Activated gamma-delta T cell treated with Interleukin-2 at 50 U/mL for 16 hours (primary cell): ENCODE measurements at places on chromosomes 6 and 20.

GRCh38 chr6:68633972-68634725 is 933 bp upstream of the ADGRB3 start:
- DNase-seq = no peak

DNA sequence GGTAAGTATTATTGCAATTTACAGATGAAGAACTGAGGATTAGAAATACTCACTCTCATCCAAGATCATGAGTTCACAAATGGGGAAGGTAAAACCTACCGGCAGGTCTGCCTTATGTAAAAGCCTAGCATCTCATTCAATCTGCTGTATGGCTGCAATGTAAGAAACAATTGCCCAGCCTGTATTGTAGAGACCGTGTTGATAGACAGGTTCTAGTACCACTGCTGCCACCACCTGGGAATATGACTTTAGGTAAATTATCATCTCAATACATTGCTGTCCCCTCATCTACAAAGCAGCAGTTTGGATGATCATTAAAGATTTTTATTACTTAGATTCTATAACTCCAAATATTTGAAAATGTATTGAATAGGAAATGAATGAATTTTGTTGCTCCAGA is 23.3 kb upstream of the ARHGAP18 start:
- DNase-seq = no peak

- no peak for DNase-seq
Measured at GRCh38 chr20:44714701-44715498, at the start of gene CCN5. CCN5 (plus strand) TSS chr20:44715369; CDS start chr20:44715391, 22 bp downstream.

GRCh38 chr6:14275493-14275851 is 157.9 kb downstream of the CD83 start:
- DNase-seq = no peak

- no peak for DNase-seq
Measured at GRCh38 chr20:61303675-61304074, 51.6 kb downstream of the CDH4 start.

DNA sequence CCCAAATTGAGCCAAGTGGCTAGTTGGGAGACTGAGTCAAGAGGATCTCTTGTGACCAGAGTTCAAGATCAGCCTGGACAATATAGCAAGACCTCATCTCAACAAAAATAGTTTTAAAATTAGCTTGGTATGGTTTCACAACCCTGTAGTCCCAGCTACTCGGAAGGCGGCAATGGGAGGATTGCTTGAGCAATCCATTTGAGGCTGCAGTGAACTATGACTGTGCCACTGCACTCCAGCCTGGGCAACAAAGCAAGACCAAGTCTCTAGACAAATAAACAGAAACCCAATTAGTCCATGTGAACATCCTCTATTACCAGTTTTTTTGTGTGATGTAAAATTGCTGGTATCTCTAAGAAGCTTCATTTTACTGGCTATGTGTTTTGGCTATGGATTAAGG is 106.2 kb downstream of the TULP4 start:
- DNase-seq = no peak

DNA sequence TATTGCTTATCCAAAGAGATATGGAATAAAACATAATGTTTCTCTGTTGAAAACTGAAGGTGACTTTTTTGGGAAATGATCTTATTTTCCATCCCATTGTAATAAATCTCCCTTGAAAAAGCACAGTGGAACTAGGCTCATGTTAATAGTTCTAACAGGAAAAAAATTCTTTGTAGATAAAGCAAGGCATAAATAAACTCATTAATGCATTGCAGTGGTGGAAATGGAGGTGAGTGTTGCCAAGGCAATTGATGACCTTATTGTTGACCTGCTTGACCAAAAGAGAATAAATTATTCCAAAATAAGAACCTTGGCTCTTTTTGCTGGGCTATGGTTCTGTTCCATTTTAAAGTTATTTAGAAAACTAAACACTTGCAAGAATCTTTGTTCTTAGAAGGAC is 55.2 kb downstream of the TRMT11 start:
- no peak for DNase-seq

- no peak for DNase-seq
Measured at GRCh38 chr6:13586603-13587542, 12.5 kb downstream of the SIRT5 start.

DNA sequence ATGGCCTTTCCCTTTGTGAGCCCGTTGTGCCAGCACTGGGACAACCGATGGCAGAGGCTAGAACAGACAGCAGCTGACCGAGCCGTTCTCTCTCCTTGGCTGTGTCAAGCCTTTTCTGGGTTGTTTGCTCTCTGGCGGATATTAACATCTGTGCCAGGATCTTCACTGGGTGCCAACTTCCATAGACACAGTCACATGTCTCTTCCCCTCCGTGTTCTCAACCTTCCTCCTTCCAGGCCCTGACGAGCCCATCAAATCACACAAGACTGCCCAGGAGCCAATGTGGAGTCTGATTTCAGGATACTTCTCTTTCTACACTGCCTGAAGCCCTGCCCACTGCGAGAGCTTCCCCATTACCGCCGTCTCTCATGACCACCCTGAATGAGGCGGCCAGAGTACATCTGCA is 111.0 kb upstream of the RALGAPA2 start:
- no peak for DNase-seq

DNA sequence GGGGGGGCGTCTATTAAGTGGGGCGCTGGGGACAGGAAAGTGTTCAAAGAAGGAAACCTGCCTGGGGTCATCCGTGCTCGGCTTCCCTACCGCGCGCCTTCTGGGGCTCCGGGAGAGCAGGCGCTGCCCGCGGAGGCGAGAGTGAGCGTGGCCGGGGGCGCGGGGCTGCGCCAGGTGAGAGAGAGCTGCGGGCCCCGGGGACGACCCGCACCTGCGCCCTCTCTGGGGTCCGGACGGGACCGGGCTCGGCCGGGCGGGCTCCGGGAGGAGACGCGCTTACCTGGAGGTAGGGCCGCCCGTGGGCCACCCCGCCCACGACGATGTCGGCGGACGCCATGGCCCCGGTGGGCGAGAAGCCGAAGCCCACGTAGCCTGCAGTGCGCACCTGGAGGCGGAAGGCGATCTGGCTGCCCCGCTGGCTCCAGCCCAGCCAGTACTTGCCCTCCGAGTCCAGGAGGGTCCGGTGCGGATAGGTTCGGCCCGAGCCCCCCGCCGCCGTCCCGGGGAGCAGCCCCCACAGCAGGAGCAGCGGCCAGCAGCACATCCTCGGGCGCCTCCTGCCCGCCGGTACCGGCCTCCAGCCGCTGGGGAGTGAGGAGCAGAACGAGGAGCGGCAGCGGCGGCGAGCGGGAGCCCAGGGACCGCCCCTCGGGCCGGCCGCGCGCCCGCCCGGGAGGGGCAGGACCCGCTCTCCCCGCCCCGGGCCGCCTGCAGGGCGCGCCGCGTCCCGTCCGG is at the start of gene MOXD1:
Gene MOXD1 (minus strand): TSS at position 593 of the 735 bp plus-strand sequence. CDS start 49 bp downstream, at position 544.
- peak; percentile 5 for DNase-seq

GRCh38 chr20:62267543-62267942 is 29.2 kb downstream of the OSBPL2 start:
- no peak for DNase-seq

GRCh38 chr20:22795871-22796270 is 211.5 kb upstream of the FOXA2 start:
- DNase-seq = no peak

- DNase-seq = no peak
Measured at GRCh38 chr20:50398821-50399554, 111.2 kb upstream of the PTPN1 start.

GRCh38 chr6:35453236-35453635 is 1.1 kb downstream of the FANCE start:
- no peak for DNase-seq

- DNase-seq = peak; percentile 56
Measured at GRCh38 chr20:34708621-34709043, 4.5 kb downstream of the TP53INP2 start.

GRCh38 chr20:50303573-50304500 is 113.2 kb downstream of the CEBPB start:
- DNase-seq = no peak

DNA sequence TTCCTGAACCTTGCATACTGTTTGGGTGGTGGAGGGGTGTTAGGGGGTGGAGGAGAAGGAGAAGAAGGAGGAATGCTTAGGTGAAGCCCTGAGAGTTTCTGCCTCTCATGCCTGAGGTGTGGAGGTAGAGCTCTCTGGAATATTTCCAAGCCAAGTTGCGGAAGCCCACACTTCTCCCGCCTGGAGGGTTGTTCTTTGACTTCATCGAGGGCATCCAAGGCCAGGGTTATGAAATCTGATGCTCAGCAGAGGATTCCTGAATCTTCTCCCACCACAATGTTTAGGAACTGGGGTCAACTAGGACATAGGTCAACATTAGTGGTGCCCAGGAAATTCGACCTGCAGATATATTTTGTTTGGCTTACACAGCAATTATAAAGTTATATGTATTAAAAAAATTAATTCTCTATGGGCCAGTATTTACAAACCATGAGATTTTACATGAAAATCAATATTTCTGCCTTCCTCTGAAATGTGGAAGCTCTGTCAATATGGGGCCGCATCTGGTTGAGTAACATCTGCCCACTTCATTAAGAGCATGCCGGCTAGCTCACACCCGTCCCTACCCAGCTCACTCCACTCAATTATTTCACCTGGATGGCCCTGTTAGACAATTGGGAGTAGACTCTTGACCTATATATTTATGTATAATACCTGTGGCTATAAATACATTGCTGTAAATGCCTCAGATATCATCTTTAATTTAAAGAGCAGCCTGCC is 257.1 kb upstream of the ZFP64 start:
- DNase-seq = no peak

DNA sequence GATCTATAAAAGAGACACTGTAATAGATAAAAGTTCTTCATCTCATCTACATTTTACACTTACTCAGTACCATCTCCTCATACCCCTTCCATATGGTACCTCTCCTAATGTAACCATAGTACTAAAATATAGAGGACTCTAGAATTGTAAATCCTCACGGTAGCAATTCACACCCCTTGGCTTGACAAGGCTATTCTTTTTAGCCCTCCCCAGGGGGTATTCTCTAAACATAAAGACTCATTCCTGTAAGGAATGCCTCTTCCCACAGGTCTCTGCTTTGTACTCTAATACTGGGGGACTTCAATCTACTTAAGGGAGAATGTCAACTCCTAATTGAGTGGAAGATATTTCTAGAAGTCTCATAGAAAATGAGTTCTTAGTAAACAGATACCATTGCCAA is 85.9 kb downstream of the VIP start:
- no peak for DNase-seq

DNA sequence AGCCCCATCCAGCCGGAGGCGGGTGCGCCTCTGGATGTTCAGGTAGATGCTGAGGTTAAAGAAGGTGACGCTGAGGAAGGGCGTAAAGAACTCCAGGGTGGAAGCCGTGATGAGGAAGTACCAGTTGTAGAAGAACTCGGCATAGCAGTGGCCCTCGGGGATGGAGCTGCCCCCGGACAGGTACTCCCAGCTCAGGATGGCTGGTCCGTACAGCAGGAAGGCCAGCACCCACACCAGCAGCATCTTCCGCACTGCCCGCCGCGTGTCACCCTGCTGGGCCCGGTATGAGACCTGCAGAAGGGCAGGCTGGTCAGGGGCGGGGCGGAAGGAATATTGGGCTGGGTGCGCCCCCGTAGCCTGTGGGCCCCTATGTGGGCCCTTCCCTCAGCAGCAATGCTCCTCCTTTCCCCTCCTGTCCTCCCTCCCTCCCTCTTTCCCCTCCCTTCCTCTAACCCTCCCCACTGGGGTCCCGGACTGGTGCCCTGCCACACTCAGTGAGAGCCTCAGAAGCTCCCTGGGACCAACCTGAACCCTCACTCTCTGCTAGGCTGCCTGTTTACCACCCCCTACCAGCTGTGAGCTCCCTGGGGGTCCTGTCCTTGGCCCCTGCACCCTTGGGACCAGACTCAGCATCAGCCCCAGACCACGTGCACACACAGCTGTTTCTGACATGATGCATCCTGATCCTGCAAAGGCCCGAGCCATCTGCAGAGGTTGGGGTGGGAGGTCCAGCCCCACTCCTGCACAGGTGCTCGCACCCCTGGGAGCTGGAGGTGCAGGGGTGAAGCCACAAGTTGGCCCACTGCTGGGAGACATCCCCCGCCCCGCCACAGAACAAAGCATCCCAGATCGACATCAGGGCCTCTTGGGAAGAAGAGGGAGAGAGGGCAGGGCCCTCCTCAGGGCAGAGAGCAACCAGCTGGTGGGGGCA is 3.2 kb downstream of the HRH3 start:
- DNase-seq = no peak

GRCh38 chr20:5807431-5807830 is 57.2 kb downstream of the SHLD1 start:
- no peak for DNase-seq

GRCh38 chr6:37129566-37129965 is 40.4 kb upstream of the PIM1 start:
- no peak for DNase-seq

DNA sequence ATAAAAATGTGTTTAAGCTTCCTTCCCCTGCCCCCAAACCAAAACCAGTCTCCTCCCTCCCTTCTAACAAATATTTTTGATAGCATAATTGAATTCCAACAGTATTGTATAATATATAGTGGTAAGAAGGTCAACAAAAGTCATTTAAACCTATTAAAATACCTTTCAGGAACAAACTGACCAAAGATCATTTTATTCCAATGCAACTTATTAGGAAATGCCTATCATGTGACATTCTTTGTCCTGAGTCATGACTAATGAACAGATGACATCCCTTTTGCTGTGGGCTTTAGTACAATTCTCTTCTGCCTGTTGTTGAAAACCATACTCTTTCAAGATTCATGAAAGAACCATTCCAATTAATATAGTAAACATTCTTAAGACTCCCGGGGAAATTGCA is 51.5 kb upstream of the TRAF3IP2 start:
- DNase-seq = no peak

DNA sequence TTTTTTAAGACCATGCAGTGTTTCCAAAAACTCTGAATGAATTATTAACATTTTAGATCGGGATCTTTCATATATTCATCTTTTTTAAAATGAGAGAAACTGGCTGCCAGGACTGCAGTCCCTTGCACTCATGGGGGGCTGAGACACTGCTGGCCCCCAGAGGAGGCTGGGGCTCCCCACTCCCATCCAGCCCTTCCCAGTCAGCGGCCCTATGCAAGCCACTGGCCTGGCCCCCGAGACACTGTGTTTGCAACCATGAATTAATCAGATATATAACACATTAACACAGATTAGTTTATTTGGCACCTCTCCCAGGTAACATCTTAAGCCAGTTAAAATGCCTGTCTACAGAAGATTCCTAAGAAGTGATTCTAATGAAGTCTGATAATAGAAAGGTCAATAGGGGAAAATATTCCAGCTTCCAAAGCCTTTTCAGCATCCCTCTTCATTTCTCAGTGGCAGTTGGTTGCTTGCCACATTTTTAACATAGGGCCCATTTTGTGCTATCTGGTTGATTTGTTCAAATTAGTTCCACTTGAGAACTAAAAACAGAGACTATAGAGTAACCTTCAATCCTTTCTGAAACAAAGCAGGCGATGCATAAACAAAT is 184.4 kb upstream of the FBXL4 start:
- DNase-seq = no peak
